ENCODE measurements at places on chromosomes 16 and 17.

- DNase-seq, result no peak
These were observed 967 bp upstream of the CDH15 start for GRCh38 chr16:89170346-89171215.

DNA sequence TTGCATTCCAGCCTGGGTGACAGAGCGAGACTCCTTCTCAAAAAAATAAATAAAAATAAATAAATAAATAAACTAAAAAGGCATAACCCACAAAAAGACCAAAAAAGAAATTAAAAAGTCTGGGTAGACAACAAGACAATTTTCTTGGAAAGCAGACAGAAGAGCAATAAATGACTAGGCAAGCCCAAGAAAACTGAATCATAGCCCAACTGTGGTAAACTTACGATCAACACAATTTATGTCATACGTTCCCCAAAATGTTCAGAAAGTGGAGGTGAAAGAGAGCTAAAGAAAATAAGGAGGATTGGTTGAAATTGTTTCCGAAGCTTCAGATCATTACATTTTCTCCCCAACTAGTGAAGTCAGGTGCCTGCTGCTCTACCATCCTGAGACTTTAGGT lies 31.3 kb upstream of the C17orf78 start:
- no peak for DNase-seq

DNA sequence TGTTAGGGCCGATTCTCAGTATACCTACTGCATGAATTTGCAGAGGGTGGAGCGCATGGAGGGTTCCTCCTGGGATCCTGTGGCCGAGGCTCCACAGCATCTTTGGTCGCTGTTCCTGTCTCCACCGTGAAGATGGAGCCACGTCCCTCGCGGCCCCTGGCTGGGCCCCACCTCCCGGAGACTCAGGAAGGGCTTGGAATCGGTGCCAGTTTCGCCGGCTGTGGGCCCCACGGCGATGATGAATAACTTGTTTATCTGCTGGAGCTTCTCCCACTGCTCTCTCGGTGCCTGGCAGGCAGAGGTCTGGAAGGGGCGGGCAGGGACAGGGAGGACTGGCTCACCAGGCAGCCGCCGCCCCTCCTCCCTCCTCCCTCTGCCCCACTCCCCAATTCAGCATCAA lies 8.1 kb downstream of the SLC5A11 start:
- DNase-seq, result no peak

GRCh38 chr16:55248494-55248893 lies 75.5 kb upstream of the IRX6 start:
- no peak for DNase-seq

Data from T-helper 2 cell (primary cell).